ENCODE measurements at places on chromosomes 6 and 20.

- no peak for DNase-seq
Measured at GRCh38 chr6:90459225-90459758, 127.6 kb downstream of the MAP3K7 start.

GRCh38 chr6:3183066-3183465 lies 25.7 kb upstream of the TUBB2A start:
- DNase-seq, result no peak

- DNase-seq, result no peak
Measured at GRCh38 chr20:2468581-2469407, 1.8 kb downstream of the SNRPB start.

GRCh38 chr20:818001-818664 lies 15.4 kb upstream of the FAM110A start:
- no peak for DNase-seq

DNA sequence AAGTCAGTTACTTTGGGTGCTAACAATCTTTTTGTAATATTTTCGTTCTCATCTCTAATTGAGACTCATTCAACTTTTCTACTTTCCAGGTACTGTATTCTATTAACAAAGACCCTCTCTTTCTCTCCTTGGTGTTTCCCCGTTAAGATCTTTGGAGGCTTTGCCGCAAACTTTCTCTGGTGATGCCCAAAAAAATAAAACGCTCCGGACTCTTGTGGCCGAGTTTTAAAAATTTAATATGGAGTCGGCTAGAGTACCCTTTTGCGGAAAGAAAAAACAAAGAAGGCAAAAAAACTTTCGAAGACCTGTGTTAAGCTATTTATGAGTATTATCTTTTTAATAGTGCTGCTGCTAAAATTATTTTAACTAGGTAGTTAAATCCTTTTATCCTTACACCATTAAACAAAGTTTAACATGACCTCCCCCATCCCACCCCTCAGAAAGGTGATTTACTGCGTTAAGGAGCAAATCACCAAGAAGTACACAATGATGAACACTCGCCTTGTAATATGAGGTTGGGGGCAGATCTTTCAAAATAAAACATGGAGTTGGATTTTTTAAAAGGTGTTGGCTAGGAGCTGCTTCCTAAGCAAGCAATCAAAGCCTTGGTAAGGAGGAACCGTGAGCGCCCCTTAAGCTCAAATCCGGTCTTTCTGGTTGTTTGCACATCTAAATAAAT lies 10.0 kb downstream of the SIM1 start:
- DNase-seq, result no peak

- DNase-seq, result no peak
Measured at GRCh38 chr6:17629824-17630510, 29.9 kb downstream of the FAM8A1 start.

DNA sequence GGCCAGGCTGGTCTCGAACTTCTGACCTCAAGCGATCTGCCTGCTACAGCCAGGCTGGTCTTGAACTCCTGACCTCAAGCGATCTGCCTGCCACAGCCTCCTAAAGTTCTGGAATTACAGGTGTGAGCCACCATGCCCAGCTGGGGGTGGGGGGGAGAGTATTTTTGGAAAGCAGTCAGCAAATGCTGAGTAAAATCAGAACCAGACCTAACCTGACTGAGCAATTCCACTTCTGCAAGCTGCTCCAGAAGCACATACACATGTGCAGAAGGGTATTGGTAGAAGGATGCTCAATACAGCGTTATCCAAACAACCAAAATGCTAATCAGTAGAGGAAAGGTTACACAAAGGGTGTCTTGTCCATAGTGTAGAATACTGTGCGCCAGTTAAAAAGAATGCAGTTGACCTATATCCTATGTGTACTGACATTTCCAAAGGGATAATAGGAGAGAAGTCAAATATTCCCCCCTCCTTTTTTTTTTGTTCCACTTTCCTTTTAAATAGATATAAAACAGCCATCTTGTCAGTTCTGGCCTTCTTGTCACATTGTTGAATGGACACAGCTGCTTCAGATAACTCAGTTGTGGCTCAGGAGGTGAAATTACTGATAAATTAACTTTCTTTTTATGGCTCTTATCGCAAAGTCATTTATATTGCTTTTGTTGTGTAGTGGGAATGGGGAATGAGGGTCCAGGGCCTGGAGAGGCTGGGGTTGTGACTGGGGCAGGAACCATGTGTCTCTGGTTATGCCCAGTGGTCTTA lies 74.6 kb downstream of the DTD1 start:
- DNase-seq, result peak; percentile 5

DNA sequence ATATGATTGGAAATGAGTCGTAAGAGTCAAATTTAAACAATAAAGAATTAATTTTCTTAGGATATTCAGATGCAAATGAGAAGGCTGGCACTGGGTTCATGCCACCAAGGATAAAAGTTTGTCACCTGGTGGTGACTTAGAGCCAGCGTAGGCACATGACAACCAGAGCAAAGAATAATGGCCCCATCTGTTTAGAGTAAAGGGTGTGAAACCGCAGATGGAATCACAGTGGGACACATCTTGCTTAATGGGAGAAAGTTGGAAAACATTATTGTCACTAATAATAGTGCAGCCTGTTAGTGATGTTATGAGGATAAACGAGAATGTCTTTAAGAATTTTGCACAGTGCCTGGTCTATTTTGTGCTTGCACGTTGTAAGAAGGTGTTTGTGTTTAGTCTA lies 727.8 kb downstream of the QKI start:
- DNase-seq, result no peak

DNA sequence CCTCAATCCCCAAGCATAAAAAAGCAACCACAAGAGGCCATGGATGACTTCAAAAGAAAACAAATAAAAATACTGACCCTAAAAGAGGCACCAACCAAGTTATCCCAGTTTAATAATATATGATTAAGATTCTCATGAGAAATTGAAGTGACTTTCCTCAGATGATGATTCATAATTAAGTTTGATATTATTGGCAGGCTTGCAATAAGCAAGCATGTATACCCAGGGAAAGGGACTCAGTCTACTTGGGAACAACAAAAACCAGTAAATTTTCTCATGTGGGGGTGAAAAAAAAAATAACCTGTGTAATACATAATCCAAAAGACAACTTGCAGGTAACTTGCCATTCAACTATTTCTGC lies 19.6 kb downstream of the JAG1 start:
- DNase-seq, result no peak

DNA sequence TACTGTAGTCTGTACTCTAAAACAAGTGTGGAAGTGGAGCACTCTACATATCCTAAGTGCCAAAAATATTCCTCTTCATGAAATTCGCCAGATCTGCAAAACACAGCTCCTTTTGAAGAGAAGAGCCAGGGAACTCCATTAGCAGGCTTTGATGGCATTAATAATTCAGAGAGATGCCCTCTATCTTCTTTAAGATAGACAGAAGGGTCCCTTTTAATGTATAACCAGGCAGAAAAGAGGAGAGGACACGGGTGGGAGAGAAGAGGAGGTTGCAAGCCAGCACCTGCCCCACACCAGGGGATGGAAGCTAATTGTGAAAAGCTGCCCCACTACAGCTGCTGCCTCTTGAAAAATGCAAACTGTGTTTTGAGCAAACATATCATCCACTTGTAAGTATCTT lies 3.7 kb upstream of the RFPL4B start:
- DNase-seq, result no peak

DNA sequence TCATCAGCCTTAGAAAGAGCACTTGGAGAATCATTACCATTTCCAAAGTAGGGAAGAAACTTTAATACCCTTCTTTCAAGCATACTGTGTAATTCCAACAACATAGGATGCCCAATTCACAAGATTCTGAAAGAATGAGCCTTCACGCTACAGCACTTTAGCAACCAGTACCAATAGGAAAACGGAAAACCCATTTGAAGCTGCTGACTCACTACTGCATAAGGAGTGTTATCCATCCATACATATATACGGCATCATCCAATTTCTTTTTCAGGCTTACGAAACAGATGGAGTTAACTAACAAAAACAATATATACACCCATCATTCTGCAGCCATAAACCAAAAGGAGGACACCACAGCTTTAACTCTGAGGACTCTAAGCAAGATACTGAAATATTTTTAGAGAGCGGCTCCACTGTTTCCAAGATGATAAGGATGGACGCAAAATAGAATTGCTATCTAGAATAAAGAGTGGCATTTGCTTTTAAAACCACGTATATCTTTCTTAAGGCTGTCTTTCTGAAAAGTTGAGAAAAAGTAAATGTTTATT lies 24.9 kb downstream of the FYN start:
- DNase-seq, result no peak

DNA sequence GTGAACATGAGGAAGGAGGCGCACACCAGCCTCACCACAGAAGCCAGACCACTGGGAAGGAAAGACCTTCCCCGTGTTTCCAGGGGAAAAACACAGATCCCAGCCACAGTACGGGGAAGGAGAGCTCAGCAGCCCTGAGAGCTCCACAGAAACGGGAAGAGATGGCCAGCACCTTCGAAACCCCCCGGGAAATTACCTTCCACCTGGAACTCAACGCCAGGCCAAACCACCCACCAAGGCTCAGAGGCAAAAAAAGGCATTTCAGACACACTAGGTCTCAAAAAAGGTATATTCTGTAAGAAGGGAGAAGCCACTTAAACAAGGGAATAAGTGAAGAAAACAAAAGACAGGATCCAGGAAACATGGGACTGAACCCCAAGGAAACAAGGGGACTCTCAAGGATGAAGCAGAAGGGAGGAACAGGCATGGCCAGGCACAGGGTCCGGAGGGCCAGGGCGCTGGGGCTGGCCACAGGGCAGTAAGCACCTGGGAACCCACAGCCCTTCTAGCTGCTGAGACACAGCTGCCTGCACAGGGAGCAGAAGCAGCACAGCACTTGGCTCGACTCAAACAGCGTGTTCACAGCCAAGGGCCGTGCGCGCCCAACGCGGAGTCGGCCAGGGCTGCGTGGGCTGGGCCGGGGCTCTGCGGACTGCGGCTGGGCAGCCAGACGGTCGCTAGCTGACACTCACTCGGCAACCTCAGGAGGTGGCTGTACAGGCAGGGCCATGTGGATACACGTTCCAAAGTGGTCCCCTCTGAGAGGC lies 44.6 kb downstream of the TAF4 start:
- DNase-seq, result no peak

GRCh38 chr20:15196547-15197255 lies 859.3 kb upstream of the FLRT3 start:
- no peak for DNase-seq

GRCh38 chr6:52546192-52546591 lies 30.7 kb downstream of the TRAM2 start:
- DNase-seq, result no peak

- no peak for DNase-seq
Measured at GRCh38 chr20:45874576-45874975, 6.5 kb upstream of the ZSWIM1 start.

GRCh38 chr6:21123507-21124436 lies 469.8 kb upstream of the SOX4 start:
- DNase-seq, result no peak

DNA sequence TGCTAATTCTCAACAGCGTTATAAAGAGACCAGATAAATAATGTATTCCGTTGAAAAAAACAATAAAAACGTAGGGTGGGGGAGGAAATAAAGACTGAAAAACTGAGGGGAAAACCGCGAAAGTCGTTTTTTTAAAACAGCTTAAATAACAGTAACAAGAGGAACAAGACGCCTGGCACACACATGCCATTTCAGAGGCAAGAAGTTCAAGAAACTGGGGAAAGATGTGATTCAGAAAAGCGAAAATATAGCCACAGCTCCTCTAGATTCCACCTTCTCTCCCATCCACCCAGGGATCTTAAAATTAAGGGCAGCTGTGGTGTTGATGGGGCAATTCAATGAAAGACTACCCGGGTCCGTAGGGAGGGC lies 1.3 kb downstream of the EPB41L2 start:
- DNase-seq, result no peak
